ENCODE measurements at places on chromosomes 7 and 10. TPM values are rescaled to one million over a fixed set of nuclear protein-coding genes. Genes with fewer than 3 reads are reported as not detected.

Gene MOSPD3
- 9.2 TPM for total RNA-seq

Gene SCART1
- total RNA-seq = 1.0 TPM

Gene SPDYE3
- total RNA-seq = not detected

Gene MYH16
- total RNA-seq = not detected

Gene UPK3BL1
- total RNA-seq = 10.3 TPM

Gene KIN
- total RNA-seq = 7.5 TPM

Gene VSTM2A
- not detected for total RNA-seq

Gene PDCD4
- 42.0 TPM for total RNA-seq

Gene ITPRID1
- total RNA-seq = not detected

Gene OR2A7
- not detected for total RNA-seq

Gene HKDC1
- total RNA-seq = not detected

Gene MACC1
- 0.13 TPM for total RNA-seq

Gene VSTM4
- total RNA-seq = 24.4 TPM

Gene HNRNPA2B1
- 353 TPM for total RNA-seq

Gene ZNF12
- total RNA-seq = 17.7 TPM

Gene PAPOLB
- 0.05 TPM for total RNA-seq

Gene STAMBPL1
- 2.9 TPM for total RNA-seq

Gene NODAL
- total RNA-seq = 0.38 TPM

Gene SPDYE9
- total RNA-seq = not detected

Gene CAV2
- total RNA-seq = 311 TPM

Gene CC2D2B
- 1.5 TPM for total RNA-seq

Gene CYP2W1
- not detected for total RNA-seq

Gene UCN3
- not detected for total RNA-seq

Gene AMPH
- 6.7 TPM for total RNA-seq

Gene MBL2
- total RNA-seq = not detected

Gene MALRD1
- 0.40 TPM for total RNA-seq

Gene CALCR
- total RNA-seq = not detected

Gene ACSL5
- total RNA-seq = 5.1 TPM

Gene TMEM254
- total RNA-seq = 7.1 TPM

Gene TMEM176B
- 44.9 TPM for total RNA-seq

Gene TRPV5
- total RNA-seq = not detected

Gene ACSM6
- 0.30 TPM for total RNA-seq

Gene PIK3AP1
- 2.8 TPM for total RNA-seq

Gene ENO4
- not detected for total RNA-seq

Data from cardiac septum (tissue), 1 donor.